AG09319 (cell line): ENCODE measurements at places on chromosomes 16 and 17.

- DNase-seq = no peak
Observed at GRCh38 chr16:31537362-31538242, 9.9 kb downstream of the AHSP start.

DNA sequence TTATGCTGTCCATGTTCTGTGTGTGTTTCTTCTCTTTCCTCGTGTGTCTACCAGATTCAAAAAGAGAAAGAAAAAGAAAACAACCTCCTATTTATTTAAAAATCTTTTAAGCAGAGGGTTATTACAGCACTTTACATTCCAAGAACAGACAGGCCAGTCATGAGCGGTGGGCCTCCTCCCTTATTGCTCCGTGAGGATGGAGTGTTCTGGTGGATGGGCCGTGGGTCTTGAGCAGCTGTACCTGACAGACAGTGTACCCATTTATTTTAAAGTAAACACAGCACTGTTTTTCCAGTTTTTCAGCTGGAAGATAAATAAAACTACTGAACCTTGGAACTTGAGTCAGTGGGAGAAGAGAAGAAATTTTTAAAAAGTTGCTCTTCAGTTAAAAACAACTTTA is 52.4 kb downstream of the WWP2 start:
- no peak for DNase-seq

GRCh38 chr17:2331303-2331702 is 5.0 kb downstream of the TSR1 start:
- no peak for DNase-seq

- no peak for DNase-seq
Observed at GRCh38 chr17:28575126-28575795, 1.4 kb downstream of the ALDOC start.

- no peak for DNase-seq
Observed at GRCh38 chr16:74949309-74949708, 35.6 kb downstream of the WDR59 start.

GRCh38 chr16:60225541-60225940 is 1491.4 kb upstream of the GOT2 start:
- no peak for DNase-seq

DNA sequence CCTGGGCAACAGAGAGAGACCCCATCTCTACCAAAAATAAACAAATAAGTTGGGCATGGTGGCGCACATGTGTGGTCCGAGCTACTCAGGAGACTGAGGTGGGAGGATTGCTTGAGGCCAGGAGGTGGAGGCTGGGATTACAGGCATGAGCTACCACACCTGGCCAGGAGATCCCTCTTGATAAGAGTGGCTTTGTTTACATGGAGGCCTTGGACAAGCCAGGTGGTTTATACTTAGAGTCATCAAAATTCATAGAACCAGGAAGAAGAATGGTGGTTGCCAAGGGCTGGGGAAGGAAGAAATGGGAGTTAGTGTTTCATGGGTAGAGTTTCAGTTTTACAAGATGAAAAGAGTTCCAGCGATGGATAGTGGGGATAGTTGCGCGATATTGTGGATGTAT is 8.8 kb upstream of the ZFP1 start:
- no peak for DNase-seq

GRCh38 chr17:49441578-49441977 is 26.9 kb upstream of the PHB1 start:
- DNase-seq = no peak

- DNase-seq = no peak
Observed at GRCh38 chr17:34519282-34519681, 60.1 kb upstream of the TMEM132E start.

DNA sequence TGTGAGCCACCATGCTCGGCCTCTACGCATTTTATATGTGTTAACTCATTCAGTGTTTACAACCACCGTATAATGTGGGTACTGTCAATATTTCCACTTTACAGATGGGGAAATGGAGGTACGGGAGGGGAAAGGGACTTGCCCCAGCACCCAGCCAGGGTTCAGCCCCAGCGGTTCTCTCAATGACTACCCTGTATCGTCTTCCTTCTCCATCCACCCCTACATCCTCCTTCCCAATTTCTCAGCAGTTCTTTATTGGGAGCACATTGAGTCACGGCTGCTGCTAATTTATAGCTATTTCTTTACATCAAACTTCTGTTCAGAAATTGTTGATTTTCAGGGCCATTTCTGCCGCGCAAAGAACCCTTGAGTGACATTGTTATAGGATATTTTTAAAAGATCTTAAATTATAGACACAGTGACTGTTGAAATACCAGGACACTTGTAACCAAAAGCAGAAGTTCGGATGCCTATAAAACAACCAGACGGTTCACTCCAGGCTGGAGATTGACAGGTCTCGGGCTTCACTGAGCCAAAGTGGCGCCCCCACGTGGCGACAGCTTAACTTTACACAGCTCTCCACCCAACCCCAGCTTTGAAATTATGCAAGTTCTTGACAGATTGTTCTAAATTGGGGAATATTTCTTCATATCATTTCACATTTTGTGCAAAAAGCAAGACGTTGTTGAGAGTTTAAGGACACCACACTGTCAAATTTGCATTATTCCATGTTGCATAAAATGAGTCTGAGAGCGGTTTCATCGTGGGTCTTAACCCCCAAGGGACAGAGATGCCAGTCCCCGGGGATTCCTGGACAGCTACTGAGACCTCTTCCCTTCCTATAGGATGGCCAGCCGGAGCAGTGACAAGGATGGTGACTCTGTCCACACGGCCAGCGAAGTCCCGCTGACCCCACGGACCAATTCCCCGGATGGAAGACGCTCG is 11.8 kb downstream of the SYT17 start:
- no peak for DNase-seq

GRCh38 chr17:45952814-45953320 is 46.2 kb upstream of the STH start:
- DNase-seq = no peak

DNA sequence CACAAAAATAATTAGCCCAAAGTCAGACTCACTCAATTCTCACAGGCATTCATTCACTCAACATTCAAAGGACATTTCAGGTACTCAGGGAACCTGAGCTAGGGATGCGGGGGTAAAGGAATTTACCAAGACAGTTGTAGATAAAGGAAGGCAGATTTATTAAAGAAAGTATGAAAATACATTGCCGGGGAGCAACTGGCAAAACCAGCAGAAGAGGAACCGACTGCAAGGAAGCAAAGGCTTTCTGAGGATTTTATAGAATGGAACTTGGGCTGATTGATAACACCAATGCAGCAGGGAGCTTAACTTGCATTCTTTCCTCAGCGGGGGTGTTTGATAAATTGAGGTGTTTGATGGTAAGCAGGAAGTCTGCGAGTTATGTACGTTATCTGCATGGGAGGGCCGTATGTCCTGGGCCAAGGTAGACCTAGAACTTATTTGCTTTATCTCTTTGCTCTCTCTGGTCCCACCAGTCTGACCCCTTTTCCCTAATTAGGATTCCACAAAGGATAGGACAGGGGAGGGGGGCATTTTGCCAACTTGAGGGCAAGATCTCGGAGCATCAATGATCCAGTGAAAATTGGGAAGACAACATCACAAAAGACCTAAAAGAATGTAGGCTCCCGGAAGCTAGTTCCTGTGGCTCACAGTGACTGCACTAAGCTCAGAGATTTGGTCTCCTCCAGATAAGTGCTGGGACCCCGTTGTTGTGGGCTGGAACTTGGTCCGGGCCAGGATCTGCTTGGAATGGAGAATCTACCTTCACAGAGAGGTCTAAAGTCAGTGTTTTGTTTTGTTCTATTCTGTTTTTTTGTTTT is 5.8 kb upstream of the MT3 start:
- no peak for DNase-seq

DNA sequence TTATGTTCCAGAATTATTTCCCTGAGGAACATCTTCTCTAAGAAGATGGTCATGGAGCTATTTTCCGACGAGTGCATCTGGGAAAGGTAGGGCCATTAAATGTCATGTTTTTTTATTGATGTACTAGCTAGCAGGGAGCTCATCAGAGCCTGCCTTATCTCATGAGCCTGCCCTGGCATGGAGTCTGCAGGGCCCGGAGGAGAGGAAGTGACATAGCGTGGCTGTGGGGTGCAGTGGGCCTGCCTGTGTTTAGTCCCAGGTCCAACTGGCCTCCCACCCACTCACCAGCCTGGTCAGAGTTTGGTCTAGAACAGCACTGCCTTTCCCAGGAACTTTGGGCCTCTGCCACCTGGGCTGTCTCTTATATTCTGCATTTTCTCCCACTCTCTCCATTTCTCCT is 389.8 kb downstream of the SNX29 start:
- no peak for DNase-seq

- DNase-seq = no peak
Observed at GRCh38 chr17:75168998-75169397, 13.8 kb downstream of the SUMO2 start.

- DNase-seq = no peak
Observed at GRCh38 chr17:83194761-83195329, 115.4 kb downstream of the METRNL start.

GRCh38 chr16:11128211-11129141 is 127.5 kb downstream of the SOCS1 start:
- peak; percentile 23 for DNase-seq

DNA sequence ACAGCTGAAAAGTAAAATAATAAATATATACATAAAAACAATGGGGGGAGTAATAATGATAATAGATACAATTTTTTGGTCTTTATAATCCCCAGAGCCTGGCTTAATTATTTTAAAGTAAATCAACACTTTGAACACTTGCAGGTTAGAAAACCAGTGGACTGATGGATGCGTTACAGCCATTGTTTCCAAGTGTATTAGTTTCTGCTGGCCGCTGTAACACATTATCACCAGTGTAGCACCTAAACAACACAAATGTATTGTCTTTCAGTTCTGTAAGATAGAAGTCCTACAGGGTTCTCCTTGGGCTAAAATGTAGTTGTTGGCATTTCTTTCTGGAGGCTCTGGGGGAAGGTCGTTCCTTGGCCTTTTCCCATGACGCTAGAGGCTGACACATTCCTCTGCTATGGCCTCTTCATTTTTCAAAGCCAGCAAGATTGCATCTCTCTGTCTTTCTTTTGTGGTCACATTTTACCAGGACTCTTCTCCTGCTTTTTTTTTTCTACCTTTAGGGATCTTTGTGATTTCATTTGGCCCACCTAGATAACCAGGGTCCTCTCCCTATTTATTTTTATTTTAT is 116.8 kb downstream of the WWOX start:
- DNase-seq = no peak

- no peak for DNase-seq
Observed at GRCh38 chr17:65984299-65984698, 207.6 kb downstream of the CEP112 start.

- peak; percentile 11 for DNase-seq
Observed at GRCh38 chr16:83992624-83993023, 24.6 kb downstream of the NECAB2 start.

DNA sequence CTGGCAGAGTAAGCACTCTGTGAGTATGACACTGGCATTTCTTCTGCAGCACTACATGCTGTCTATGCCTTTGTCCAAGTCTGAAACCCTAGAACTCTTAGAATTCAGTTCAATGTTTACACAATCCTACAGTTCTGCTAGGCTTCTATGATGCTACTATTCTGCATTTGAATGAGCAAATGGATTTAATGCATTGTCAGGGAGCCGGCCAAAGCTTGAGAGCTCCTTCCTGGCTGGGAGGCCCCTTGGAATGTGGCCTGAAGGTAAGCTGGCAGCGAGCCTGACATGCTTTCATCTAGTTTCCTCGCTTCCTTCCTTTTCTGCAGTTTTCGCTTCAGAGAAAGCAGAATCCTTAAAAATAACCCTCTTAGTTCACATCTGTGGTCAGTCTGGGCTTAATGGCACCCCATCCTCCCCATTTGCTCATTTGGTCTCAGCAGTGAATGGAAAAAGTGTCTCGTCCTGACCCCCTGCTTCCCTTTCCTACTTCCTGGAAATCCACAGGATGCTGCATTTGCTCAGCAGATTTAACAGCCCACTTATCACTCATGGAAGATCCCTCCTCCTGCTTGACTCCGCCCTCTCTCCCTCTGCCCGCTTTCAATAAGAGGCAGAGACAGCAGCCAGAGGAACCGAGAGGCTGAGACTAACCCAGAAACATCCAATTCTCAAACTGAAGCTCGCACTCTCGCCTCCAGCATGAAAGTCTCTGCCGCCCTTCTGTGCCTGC is at the start of gene CCL2:
Gene CCL2 (plus strand): TSS at position 635 of the 730 bp plus-strand sequence. CDS start 65 bp downstream, at position 700.
- DNase-seq = peak; percentile 48

DNA sequence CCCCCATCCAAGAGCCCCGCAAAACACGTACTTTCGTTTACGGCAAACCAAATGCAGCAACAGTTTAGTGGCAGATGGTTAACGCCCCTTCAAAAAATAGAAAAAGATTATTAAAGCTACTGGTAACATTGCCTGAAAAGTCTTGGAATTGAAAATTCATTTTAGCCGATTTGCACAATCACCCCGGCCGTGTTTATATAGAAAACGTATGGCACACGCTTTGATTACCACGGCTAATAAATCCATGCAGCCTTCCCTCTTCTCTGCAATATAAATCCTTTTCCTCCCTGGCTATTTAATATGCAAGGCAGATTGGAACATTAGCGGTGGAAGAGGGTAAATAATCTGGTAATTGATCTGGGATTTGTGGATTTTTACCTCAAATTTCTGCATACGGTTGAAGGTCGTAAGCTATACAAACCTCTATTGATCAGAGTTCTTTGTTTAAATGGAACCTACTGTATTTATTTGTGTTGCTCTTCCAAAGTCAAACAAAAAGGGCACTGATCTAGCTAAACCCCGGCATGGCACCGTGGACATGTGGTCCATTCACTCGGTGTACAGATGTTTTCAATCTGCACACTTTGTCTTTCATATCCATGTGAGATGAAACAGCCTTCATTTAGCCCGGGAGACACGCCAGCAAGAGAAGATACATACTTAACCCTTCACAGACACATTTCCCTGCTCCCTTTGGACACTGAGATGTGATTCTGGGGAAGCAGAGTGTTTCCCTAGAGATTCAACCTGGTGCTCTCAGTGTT is 238.1 kb upstream of the MAF start:
- no peak for DNase-seq

DNA sequence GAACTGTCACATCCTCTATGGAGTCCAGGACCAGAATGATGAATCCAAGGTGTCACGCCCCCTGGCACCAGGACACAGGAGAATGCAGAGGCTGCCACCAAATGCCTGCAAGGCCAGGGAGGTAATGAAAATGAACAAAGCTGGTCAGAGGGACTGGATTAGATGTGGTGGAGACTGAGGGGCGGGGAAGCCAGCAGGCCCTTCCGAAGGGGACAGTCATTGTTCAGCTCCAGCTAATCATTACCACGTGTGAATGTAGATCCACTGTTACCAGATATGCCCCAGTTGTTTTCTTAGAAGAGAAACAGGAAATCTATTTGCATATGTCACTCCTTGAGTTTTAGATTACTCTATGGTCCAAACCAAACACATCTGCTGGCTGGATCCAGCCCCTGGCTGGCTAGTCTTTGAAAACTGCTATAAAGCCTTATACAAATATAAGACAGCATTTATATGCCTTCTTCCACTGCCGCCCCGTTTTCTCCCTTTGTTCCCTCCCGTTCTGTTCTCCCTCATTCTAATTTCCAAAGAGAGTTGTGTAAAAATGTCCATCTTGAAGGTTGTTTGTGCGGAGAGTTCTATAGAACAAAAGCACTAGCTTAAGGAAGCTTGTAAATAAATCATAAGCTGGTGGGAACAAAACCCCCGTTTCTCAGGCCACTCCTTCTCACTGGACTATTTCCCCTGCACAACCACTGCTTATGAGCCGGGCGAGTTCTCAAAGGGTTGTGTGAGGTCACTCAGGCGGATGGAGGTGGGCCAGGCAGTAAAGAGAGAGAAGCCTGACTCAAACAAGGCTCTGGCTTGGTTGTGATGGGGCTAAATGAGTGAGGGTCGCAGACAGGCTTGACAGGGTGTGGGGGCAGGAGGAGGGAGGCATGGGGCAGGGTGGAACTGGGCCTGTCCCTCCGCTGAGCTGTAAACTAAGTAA is 14.2 kb downstream of the CRYM start:
- DNase-seq = peak; percentile 31
